ENCODE measurements at places on chromosomes 6 and 20.

DNA sequence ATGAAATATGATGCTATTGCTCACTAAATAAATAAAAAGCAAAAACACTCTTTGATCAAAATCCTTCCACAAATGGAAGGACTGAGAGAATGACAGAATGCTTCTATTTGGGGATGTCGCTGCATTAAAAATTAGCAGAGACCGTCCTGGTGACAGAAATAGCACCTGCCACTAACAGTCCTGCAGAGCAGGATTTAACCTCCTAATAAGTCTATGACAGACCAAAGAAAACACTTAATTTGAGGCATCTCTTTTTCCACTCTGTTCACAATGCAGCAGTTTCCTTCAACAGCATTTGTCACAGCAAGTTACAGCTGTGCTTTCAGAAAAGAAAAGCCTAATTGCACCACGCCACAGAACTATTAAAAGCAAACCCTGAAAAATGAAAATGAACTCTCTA lies 140.6 kb upstream of the BEND6 start:
- no peak overlapping the region for H3K4me3 ChIP-seq
- no peaks in the 10 kb centered on the region for H3K36me3 ChIP-seq
- H3K27me3 ChIP-seq: no peaks in the 10 kb centered on the region
- H3K27ac ChIP-seq: no peak overlapping the region

DNA sequence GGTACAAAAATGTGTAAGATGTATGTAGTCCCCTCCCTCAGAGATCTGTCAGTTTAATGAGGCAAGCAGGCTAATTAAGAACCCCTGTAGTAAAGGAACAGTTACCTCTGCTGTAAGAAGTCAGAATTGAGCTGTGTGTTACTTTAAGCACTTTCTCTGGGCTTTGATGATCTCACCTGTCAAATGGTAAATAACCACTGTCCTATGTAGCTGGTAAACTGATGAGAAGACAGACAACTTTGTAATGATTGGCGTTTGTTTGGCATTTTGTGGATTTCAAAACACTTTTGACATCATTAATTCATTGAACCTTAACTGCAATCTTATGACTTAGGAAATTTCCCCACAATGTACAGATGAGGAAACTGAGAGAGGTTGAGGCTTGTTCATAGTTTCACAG lies 55.7 kb downstream of the RALY start:
- no peak overlapping the region for H3K4me3 ChIP-seq
- peaks cover 30% of the 10 kb centered on the region for H3K4me1 ChIP-seq
- DNase-seq: no peak
- no peaks in the 10 kb centered on the region for H3K36me3 ChIP-seq
- H3K27ac ChIP-seq: no peak overlapping the region

GRCh38 chr6:89966228-89966544 lies 71.9 kb downstream of the GJA10 start:
- no peaks in the 10 kb centered on the region for H3K27me3 ChIP-seq
- H3K36me3 ChIP-seq: no peaks in the 10 kb centered on the region
- no peak overlapping the region for H3K27ac ChIP-seq
- peaks cover 4% of the 10 kb centered on the region for H3K4me1 ChIP-seq
- H3K4me3 ChIP-seq: no peak overlapping the region

GRCh38 chr20:62246431-62246830 lies 8.1 kb downstream of the OSBPL2 start:
- H3K36me3 ChIP-seq: no peaks in the 10 kb centered on the region
- H3K27me3 ChIP-seq: no peaks in the 10 kb centered on the region
- no peaks in the 10 kb centered on the region for H3K4me1 ChIP-seq
- no peak overlapping the region for H3K27ac ChIP-seq
- no peak overlapping the region for H3K4me3 ChIP-seq

GRCh38 chr20:60046011-60046413 lies 87.8 kb downstream of the CDH26 start:
- no peaks in the 10 kb centered on the region for H3K36me3 ChIP-seq
- DNase-seq: no peak
- no peaks in the 10 kb centered on the region for H3K4me1 ChIP-seq
- H3K4me3 ChIP-seq: no peak overlapping the region
- H3K27me3 ChIP-seq: no peaks in the 10 kb centered on the region

DNA sequence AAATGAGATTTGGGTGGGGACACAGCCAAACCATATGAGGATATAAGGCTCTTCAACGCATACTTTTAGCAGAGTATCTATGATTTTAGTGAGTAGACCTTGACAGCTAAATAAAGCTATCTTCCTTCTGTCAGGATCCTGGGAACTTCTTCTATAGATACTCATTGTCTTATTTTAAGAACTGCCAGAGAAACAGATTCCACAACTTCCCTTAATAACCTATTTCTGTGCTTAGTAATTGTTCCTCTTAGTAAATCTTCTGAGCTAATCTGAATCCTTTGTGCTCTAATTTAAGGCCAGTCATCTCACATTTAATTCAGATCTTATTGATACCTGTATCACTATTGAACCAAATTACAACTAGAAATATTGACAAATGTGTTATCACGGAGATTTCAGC lies 64.0 kb upstream of the CEP85L start:
- no peak for DNase-seq
- no peaks in the 10 kb centered on the region for H3K27me3 ChIP-seq
- no peak overlapping the region for H3K4me3 ChIP-seq
- H3K4me1 ChIP-seq: peaks cover 50% of the 10 kb centered on the region
